ENCODE measurements at places on chromosomes 6 and 20. TPM values are rescaled to one million over a fixed set of nuclear protein-coding genes. Genes with fewer than 3 reads are reported as not detected.

Gene CTAGE9
- not detected for total RNA-seq

Gene MTG2
- total RNA-seq = 26.6 TPM

DNA sequence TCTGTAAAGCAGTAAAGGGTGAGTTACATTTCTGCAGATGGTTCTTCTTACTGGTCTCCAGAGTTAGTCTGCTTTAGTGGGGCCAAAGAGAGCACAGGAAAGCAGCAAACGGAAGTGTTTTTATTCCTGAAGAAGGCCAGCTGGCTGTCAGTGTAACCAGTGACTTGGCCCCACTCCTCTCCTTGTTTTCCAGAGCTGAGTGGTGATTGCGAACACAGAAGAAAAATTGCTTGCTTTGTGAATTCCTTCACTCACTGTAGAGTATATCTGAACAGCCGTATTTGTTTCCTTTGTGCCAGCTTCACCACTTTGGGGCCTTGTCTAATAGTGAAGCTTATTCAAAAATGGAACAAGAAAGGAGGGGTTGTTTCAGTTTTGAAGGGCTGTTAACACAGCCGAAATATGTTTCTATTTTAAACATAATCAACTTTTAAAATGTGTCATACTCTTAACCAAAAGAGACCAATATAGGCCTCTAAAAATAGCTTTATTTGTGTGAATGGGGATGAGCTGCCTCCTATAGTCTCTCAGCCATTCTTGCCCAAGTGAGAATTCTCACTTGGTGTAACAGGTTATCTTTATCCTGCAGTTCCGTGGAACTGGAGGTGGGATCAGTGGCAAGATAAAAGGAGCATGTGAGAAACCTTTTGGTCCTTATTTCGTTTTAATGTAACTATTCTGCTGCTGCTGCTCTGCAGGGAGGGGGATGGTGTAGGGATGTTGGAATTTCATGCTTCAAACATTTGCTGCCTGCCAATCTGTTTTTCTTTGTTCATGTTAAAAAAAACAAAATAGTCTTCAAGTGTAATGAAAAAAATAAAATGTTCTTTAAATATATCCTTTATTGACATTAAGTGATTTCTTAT, 37.8 kb downstream of the ZC2HC1B start:
- no peak for DNase-seq

GRCh38 chr6:53679446-53679933, 13.9 kb upstream of the KLHL31 start:
- DNase-seq = no peak

Gene BFSP1
- total RNA-seq = 0.83 TPM

Gene HLA-B
- 409 TPM for total RNA-seq

Gene CST7
- total RNA-seq = 1.6 TPM

- peak; percentile 63 for DNase-seq
Measured at GRCh38 chr20:44018259-44018941, 103.7 kb downstream of the TOX2 start.

- DNase-seq = no peak
Measured at GRCh38 chr6:155528982-155529453, 73.4 kb upstream of the NOX3 start.

- no peak for DNase-seq
Measured at GRCh38 chr6:34657307-34657978, 39.1 kb downstream of the ILRUN start.

Gene PRDM13
- not detected for total RNA-seq

DNA sequence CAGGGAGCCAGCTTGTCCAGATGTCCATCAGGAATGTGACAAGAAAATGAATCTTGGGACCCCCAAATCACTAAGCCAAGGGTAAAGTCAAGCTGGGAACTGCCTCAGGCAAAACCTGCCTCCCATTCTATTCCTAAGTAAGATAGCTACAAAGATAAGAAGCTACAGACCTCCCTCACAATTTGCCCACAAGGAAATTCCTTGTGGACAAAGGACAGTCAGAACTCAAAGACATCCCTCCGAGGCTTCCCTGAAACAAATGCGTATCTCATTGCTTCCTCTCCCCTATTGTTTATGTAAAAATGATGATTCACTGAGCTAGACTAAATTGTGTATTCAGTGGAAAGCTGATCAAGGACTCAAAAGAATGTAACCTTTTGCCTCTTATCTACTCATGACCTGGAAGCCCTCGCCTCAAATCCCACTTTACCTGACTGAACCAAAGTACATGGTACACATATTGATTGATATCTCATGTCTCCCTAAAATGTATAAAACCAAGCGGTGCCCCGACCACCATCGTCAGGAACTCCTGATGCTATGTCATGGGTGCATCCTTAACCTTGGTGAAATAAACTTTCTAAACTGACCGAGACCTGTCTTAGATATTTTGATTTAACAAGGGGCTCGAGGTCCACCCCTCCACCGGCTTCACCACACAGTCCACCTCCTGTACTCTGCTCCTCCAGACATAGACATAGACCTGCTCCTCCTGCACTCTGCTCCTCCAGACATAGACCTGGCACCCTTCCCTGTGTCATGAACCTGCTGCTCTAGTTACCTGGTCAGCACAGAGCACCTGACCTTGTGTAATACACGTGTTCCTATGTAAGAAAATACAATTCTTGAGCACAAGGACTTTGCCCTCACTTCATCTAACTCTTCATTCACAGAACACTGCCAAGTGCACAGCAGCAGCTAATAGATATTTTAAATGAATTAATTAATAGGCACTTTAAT, 81.4 kb downstream of the WDR27 start:
- no peak for DNase-seq

DNA sequence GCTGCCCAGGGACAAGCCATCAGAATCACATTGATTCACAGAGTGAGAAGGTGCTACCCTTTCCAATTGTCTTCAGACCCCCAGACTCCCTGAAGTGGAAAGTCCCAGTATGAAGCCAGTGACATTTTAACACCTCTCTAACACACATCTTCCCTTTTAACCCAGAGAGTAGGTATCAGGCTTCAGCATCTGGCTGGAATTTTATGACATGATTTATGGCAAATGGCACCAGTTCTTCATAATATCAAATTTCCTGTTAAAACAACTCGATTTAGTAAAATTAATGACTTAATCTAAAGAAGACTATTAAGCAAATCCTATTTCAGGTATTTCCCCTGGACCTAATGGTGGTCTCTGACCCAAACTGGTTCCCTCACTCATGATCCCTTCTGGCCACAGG, 25.0 kb downstream of the KCNB1 start:
- no peak for DNase-seq

- no peak for DNase-seq
Measured at GRCh38 chr20:51752343-51752951, 15.7 kb downstream of the ATP9A start.

Gene GINS1
- 0.43 TPM for total RNA-seq

- DNase-seq = no peak
Measured at GRCh38 chr6:124968401-124968800, 6.2 kb downstream of the RNF217 start.

Gene TMEM217
- total RNA-seq = 1.0 TPM

DNA sequence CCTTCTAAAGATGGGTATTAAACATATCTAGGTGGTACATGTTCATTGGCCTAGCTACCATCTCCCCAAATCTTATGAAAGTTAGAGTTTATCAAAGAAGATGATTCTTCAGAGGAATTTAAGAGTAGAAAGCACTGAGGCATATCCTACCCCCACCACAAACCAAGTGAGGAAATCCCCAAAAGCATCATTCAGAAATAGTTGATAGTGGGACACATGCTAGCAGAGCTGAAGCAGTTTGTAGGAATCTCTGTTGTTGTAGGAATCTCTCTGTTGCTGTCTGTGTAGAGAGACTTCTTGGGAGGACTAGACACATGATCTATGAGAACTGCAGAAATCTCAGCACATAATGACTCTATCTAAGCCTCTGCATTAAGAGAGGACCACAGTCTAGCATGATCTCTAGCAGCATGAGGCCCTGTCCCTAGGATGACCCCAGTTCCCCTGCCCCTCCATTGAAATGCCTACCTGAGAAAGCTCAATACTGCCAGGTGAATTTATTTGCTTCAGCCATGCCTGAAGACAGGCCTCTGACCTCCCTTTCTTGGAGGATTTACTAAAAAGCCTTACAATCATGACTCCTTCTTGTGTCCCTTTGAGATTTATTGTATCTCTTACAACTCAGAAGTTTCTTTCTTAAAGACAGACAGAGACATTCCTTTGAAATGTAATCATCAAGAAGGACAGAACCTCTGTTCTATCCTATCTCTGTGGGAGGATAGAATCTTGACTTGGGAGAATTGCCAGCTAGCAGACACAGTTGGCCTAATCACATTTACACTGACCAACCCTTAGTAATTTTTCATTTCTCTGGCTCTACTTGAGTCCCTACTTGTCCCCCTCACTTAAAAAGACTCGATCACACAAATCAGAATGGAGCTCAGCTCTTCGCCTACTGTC, 582.4 kb downstream of the PHF3 start:
- no peak for DNase-seq

GRCh38 chr6:154542747-154543146, 32.3 kb upstream of the CNKSR3 start:
- DNase-seq = no peak

DNA sequence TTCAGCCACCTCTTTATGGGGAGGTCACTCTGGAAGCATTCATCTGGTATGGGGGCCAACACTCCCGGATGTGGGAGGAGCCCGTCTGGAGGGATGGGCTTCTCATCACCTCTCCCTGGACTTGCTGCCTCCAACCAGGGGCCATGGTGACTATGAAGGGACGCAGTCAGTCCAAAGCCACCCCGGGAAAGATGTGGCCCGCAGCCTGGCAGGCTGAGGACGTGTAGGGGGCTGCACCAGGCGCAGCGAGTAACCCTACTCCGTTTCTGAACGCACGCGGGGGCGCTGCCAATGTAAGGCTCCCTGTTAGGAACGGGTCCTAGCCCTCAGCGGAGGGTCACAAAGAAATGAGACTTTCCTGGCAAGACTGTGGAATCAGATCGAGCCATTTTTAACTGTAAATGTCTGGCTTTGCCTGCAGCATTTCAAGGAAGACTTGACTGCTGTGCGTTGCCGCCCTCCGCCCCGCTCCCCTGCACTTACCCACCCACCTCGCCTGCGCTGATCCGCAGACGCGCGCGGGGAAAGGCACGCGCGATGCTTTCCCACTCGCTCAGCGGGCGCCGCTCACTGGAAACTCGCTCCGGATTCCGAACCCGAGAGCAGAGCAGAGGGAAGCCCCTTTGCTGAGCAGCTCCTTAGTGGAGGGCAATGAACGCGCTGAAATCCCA, 55.1 kb downstream of the IL20RA start:
- no peak for DNase-seq

DNA sequence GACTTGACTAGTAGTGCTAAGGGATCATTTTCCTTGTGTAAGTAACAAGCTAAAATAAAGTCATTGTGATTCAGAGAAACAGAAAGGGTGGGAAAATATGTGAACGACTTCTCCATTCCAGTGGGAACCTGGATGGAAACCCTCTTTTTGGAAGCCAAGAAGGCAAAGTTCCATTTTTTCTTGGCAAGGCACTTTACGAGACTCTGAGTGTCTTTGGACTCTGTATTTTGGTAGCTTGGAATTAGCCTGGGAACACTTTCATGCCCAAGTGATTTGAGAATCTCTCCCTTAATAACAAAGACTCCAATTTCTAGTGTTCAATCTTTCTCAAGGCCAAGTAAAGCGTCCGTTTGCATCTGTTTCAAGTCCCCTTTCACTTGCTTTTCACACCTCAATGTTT, 100.5 kb upstream of the SASH1 start:
- DNase-seq = no peak

- no peak for DNase-seq
Measured at GRCh38 chr6:18246205-18246604, 18.1 kb downstream of the DEK start.

Gene HUS1B
- total RNA-seq = 0.86 TPM

GRCh38 chr6:136609873-136610706, 59.9 kb upstream of the MAP7 start:
- DNase-seq = no peak

DNA sequence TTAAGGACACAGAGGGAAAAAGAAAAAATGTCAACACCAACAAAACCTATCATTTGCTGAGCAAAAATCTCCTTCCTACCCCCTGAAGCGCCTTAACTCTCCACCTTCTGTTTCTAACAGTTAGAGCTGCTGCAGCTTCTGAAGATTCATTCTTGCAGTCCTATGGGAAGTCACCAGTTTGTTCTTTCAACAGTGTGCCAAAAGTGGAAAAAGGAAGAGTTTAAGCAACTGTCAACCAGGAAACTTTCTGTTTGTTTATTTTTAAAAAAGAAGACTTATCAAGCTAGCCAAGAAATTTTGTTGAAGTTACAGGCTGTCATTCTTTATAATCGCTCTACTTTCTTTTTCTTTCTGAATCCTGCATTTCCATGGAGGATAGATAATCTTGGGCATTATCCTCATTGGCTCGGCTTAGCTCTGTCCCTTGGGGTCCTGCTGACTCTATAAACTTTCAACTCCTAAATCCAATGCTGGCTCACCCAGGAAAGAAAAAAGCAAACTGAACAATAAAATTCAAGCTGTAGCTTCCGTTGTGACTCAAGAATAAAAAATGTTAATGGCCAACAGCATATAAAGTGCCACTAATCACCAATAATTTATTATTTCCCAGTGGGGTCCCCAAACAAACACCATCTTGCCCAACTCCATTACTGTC, 172.8 kb upstream of the CITED2 start:
- no peak for DNase-seq

Gene EPHA7
- 6.2 TPM for total RNA-seq

DNA sequence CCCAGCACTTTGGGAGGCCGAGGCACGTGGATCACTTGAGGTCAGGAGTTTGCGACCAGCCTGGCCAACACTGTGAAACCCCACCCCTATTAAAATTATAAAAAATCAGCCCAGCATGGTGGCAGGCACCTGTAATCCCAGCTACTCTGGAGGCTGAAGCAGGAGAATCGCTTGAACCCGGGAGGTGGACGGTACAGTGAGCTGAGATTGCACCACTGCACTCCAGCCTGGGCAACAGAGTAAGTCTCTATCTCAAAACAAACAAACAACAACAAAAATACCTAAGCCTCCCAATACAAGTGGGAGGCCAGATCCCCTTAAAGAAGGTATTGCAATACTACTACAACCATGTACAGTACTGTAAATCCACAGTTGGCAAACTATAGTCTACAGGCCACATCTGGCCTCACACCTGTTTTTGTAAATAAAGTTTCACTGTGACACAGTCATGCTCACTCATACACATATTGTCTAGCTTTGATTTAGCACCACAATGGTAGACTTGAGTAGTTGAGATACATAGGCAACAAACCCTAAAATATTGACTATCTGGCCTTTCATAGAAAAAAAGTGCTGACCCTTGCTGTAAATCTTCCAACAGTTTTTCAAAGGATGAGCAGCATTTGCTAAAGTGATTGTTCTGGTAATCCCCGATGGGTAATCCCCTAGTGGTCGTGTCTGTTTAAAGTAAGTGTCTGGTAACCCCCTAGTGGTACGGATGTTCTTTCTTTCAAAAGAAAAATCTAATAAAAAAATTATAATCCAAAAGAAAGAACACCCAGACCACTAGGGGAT, 202.0 kb downstream of the RNGTT start:
- no peak for DNase-seq

DNA sequence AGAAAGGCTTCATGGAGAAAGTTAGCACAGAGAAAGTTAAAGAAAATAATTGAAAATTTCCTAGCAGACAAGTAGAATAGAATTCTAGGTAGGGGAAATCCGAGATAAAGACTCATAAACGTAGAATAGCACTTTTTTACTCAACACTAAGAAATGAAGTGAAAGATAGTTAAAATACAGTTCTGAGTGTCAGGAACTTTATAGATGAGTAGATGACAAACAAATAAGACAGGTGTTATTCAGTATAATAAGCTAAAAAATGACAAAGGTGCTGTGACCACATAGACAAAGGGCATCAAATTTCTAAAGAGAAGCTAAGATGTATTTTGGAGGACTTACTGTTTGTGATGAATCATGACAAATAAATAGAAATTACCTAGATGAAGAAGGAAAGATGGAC, 12.9 kb downstream of the FKBP1C start:
- no peak for DNase-seq

- no peak for DNase-seq
Measured at GRCh38 chr20:50799176-50799889, 4.5 kb downstream of the BCAS4 start.

Gene SLC4A11
- total RNA-seq = 0.35 TPM

Measured in cardiac septum (tissue), 1 donor.